ENCODE measurements at places on chromosomes 5 and 9.

- DNase-seq = no peak
These were observed 9.5 kb downstream of the RAB24 start for GRCh38 chr5:177293819-177294581.

GRCh38 chr9:98570663-98571440, 137.9 kb downstream of the GABBR2 start:
- no peak for DNase-seq

- DNase-seq = no peak
These were observed 134.9 kb upstream of the ADCY2 start for GRCh38 chr5:7261049-7261448.

DNA sequence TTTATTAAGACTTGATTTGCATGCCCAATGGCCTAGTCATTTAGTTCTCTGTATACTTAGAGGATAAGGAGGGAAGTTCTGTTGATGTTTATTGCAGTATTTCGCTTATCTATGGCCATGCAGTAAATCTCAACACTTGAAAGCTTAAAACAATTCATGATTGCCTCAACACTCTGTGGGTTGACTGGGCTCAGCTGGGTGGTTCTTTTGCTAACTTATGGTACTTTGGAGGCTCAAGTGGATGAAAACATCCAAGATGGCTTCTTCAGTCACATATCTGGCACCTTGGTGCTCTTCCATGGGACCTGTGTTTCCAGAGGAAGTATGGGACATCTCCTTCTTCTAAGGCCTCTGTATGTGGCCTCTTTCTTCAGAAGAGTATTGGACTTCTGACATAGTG, 10.3 kb upstream of the ROR2 start:
- no peak for DNase-seq

- DNase-seq = no peak
These were observed 222.9 kb downstream of the AOPEP start for GRCh38 chr9:94949370-94949769.
